ENCODE measurements at places on chromosomes 2 and 18.
A peak's percentile ranks its signal among the peaks of the same experiment; 100 is the strongest.

- no peak for DNase-seq
Measured at GRCh38 chr2:170271340-170271739, 93.4 kb downstream of the MYO3B start.

GRCh38 chr2:168480356-168480755 lies 24.3 kb downstream of the CERS6 start:
- no peak for DNase-seq

GRCh38 chr2:62760555-62760954 lies 55.0 kb downstream of the EHBP1 start:
- peak; percentile 23 for DNase-seq

GRCh38 chr2:131577812-131578211 lies 50.1 kb downstream of the CCDC74A start:
- no peak for DNase-seq

GRCh38 chr2:215410932-215411285 lies 25.0 kb downstream of the FN1 start:
- peak; percentile 95 for DNase-seq

- peak; percentile 63 for DNase-seq
Measured at GRCh38 chr18:63963615-63964256, 6.1 kb upstream of the SERPINB8 start.

GRCh38 chr2:136423516-136423996 lies 305.6 kb upstream of the CXCR4 start:
- DNase-seq = peak; percentile 39

GRCh38 chr18:62625019-62625418 lies 90.3 kb upstream of the PHLPP1 start:
- no peak for DNase-seq

- DNase-seq = no peak
Measured at GRCh38 chr2:205333351-205333750, 348.9 kb upstream of the NRP2 start.

DNA sequence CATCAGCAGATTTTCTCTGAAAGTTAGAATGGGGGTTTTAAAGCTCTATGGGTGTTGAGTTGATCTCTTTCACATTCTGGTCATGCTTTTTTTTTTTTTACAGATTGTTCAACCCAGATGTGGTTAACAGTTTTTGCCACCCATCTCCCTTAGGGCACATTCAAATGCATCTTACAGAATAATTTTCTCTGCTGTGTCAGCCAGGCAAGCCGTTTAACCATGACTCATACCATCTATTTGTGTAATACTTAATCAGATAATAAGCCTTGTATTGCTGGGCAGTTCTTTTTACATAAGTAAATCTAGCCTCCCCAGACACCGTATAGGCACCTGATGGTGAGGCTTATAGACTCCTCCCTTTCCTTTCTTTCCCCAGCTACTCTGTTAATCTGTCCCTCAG lies 62.0 kb downstream of the TGIF1 start:
- peak; percentile 80 for DNase-seq

DNA sequence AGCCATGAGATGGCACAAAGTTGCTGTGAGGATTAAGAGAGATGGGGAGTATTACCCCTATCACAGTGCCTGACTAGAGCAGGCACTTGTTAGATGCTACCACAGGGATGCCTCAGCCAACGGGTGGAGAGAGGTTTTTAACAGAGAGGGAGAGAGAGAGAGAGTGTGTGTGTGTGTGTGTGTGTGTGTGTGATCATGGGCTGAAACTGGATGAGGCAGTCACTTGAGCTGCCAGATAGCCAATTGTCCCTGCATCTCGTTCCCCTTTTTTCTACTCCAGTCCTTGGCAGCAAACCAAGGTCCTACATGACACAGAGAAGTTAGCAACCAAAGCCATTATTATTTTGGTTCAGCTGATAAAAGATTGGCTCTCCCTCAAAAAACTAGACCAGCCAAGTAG lies 3.0 kb downstream of the CD8A start:
- DNase-seq = no peak

DNA sequence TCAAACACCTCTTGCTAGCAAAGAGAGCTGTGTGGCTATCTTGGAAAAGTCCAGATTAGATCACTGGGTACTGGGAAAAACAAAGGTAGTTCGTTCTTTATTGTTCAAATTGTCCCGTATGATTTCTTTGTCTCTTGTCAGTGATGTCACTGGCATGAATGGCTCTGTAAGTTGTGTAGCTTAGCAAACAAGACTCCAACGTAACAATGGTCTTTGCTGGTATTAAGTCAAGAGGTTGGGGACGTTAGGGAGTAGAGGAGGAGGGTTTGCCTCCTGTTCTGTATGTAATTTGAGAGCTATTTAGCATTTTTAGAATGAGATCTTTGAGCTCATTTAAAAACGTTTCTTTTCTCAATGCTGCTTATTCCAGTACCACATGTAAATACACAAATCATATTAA lies 216.5 kb upstream of the SP5 start:
- no peak for DNase-seq

DNA sequence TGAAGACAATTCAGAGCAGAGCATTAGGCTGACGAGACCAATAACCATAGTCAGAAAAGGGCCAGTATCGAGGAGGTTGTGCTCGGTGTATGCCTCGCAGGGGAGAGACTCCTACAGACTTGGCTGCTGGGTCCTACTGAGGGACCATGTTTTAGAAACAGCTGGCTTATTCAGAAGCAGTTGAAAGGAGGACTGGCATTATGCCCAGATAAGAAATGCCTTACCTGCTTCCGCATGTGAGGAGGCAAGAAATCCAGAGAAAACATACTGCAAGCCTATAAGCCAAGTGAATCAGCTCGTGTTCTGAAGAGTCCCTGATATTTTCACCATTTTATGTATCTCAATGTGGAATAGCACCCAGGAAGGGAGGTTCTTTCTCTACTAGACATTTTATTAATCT lies 434.7 kb downstream of the GRB14 start:
- no peak for DNase-seq

GRCh38 chr2:219596954-219597551 lies 604 bp upstream of the STK11IP start:
- no peak for DNase-seq

DNA sequence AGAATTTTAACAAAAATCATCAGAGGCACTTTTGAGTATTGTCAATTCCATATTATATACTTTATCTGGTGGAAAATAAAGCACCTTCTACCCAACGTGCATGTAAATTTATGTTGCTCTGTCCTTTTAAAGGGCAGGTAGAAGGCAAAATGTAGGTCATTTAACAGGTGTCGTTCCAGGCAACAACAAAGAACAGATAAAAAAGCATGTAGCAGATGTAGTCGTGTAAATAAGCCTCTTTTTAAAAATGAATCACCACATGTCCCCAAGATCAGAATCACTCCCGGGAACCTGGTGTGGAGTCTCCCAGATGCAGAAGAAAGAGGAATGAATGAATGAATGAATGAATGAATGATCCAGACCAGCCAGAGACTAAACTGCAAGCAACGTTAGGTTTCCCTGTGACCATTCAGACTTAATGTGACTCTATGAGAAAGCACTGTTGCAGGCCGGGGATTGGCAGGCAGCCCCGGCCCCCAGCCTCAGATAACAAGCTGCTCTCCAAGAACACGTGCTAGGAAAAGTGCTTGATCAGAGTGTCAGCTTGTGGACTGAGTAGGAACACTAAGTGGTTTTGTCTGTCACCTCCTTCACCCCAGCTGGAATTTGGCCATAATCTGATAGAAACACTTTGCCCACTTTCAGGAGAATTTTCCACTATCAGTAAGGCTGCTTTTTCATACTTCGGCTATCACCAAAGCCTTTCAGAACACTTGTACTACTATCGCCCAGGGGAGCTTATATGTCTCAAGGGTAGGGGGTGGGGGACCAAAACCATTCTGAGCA lies 100.6 kb downstream of the CDK15 start:
- DNase-seq = no peak

GRCh38 chr2:240894006-240894405 lies 1.9 kb downstream of the MAB21L4 start:
- no peak for DNase-seq

DNA sequence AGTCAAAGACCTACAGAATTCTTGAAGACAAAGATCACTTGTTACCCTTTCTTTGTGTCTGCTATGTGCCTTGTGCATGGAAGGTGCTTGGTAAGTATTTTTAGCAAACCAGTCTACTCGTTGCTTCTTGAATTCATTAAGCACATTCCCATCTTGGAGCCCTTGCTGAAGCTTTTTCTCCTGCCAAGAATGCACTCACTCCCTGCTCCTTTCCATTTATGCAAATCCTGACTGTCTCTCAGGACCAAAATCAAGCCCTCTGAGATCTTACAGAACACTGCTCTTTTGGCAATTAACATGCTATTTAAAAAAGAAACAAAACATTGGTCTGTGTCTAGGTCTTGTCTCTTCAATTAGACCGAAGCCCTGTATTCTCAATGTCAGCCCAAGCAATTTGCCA lies 75.8 kb downstream of the CLHC1 start:
- peak; percentile 84 for DNase-seq

GRCh38 chr2:202307690-202308089 lies 42.1 kb downstream of the NOP58 start:
- DNase-seq = no peak

- DNase-seq = no peak
Measured at GRCh38 chr2:105732955-105733607, 11.6 kb upstream of the NCK2 start.

- no peak for DNase-seq
Measured at GRCh38 chr18:77676910-77677309, 427.3 kb downstream of the GALR1 start.

DNA sequence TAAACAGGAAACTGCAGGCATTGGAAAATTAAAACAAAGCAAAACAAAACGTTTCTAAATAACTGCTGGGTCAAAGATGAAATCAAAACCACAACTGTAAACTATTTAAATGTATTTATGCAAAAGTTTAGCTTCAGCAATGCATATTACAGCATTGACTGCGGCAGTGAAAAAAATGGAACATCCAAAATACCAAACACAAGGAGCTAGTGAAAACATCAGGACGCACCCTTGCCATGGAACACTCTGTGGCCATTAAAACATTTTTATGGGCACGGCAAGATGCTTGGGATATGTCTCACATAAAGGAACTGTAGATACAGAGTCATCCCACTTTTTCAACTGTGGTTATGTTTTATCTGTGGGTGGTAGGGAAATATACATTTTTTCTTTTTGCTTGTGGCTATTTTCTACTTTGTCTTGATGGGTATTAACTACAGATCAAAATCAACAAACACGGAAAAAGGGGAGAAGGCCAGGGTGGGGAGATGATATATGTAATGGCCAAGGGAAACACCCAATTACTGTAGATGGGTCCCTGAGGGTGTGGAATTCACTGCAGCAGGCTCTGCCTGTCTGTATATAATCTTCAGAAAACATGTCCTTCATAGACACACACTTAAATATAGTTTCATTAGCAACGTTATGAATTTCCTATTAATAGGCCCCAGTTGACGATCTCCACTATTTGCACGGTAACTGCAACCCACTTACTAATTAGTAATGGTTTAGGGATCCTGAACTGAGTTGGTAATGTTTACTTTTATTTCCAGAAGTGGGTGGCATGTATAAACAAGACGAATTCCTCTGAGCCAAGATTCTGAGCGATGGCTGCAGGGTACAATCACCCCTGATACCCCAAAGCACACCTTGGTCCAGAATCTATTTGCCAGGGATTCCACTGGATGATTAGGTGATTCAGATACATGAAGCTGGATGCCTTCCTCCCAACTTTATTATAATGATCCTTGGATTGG lies 110.5 kb downstream of the ACKR3 start:
- DNase-seq = peak; percentile 86

DNA sequence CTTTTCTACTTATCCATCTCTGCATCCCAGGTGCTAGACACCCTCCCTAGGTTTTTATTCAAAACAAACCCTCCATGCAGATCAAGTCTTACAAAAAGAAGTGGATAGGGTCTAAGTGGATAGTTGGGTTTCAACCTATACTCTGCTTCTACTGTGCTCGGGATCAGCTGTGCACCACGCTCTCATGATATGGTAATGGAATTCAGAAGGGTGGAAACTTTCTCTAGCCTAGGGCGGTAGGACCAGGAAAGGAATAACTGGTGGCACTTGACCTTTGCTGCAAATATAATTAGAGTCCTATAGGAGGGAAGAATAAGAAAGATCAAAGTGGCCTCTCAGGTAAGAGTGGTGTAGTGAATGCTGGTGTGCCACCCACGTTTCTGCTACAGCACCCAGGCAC lies 272.9 kb downstream of the GPD2 start:
- no peak for DNase-seq

DNA sequence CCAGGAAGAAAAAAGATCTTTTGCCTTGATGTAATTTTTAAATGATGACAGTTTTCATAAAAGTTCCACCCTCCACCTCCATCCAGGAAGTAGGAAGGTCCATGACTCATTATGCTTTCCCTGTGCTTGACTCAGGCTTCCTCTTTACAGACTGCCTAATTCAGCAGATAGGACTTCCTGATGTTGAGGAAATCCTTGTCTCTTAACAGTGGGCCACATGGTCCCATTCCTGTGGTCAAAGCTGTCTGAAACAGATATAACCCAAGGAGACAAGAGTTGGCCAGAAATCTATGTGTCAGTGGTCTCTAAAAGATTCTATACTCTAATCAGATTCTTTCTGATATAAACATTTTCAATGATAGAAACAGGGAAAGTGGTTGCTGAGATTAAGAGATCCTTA lies 119.1 kb downstream of the BAZ2B start:
- DNase-seq = peak; percentile 36

DNA sequence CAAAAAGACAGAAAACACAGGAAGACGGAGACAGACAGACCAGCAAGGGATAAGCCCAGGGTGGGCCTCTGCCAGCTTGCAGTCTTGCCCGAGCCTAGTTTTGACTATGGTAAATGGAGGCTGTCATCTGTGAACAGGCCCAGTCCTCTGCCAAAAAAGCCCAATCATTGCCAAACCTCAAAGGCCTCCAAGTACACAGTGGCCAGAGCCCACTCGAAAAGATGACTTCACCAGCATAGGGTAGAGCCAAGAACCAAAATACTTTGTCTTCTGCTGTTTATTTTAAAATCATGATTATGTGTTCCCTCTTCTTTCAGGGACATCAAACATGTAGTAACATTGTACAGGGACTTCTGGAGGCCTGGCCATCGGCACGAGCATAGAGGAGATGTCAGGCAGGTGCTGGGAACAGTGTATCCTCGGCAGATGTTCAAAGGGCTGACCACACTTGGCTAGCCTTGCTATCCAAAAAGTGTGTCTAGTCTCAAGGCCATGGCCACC lies 66.0 kb downstream of the TTC32 start:
- peak; percentile 38 for DNase-seq

DNA sequence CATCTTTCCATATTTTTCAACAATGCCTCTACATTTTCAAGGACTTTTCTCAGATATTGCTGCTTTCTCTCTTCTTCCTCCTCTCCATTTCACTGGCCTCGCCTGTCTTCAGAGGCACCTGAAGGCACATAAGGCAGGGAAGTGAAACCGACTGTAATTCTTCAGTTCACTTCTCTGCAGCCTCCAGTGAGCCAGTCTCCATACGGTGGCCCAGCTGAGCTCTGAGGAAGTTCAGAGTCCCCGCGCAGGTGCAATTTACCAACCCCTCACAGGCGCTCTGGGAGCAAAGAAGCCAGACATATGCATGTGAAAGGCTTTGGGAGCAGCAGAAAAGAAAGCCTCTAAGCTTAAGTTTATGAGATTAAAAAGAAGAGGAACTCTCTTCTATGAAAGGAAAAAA lies 12.4 kb downstream of the KLHL14 start:
- no peak for DNase-seq
